ENCODE measurements at places on chromosomes 1 and 21.
A peak's percentile ranks its signal among the peaks of the same experiment; 100 is the strongest.

DNA sequence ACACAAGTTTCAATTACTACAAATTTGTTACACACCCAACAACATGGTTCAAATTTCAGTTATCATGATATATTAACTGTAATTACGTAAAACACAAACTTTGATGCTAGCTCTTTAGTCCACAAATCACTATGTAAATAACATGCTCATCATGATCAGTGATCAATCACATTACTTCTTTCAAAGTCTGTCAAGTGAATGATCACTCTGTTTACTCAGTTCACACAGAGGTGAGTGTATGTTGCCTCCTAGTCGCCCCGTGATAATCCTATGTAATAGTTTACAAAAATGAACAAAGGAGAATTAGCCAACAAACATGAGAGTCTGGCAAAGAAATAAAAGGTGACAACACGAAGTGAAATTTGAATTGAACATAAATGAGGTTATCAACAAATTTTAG, 14.3 kb downstream of the EDEM3 start:
- H3K4me1 ChIP-seq = peaks cover 7% of the 10 kb centered on the region
- no peak for ATAC-seq
- no peak overlapping the region for H3K4me3 ChIP-seq
- H3K27ac ChIP-seq = no peak overlapping the region
- H3K27me3 ChIP-seq = no peaks in the 10 kb centered on the region
- peaks cover 18% of the 10 kb centered on the region for H3K36me3 ChIP-seq

- H3K36me3 ChIP-seq = peaks cover 28% of the 10 kb centered on the region
- peak; percentile 70 for ATAC-seq
- peaks cover 7% of the 10 kb centered on the region for H3K4me1 ChIP-seq
- H3K27me3 ChIP-seq = no peaks in the 10 kb centered on the region
- no peak overlapping the region for H3K4me3 ChIP-seq
These were observed 21.6 kb upstream of the TRAF5 start for GRCh38 chr1:211305044-211305443.

- no peak for ATAC-seq
- H3K36me3 ChIP-seq = no peaks in the 10 kb centered on the region
- no peak overlapping the region for H3K27ac ChIP-seq
- H3K4me3 ChIP-seq = no peak overlapping the region
These were observed 420.3 kb downstream of the NPHP4 start for GRCh38 chr1:5571861-5572401.

DNA sequence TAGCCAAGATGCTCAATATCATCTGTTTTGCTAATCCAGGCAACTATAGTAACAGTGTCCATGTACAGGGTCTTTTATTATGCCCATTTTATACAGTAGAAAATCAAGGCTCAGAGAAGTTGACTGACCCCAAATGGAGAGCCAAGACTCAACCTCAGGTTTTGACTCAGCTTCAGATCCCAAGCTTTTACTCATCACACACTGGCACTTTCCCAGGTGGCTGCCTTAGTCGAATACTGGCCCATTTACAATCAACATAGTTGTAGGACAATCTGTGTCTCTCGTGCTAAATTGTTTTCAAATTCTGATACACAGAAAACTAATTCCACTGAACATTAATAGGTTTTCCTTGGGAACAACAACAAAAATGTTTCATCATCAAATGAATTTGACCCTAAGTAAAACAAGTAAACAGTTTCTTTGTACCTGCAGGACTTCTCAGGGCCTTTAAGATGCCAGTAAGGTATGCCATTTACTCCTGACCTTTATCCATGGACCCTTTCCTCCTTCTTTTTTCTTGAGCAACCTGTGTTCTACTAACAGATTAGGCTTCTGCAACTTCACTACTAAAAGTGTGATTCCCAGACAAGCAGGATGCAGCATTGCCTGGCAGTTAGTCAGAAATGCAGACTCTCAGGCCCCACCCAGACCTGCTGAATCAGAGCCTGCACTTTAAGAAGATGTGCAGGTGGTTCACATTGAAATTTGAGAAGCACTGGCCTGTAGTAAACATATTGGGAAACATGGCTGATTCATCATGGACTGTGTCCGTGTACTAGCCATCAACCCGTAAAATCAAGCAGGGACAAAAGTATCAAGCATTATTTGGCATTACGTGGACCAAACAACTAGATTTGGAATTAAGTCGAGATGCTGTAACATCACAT, 128.8 kb downstream of the RRAGC start:
- ATAC-seq = no peak
- H3K27me3 ChIP-seq = peaks cover 49% of the 10 kb centered on the region
- no peaks in the 10 kb centered on the region for H3K36me3 ChIP-seq
- no peaks in the 10 kb centered on the region for H3K4me1 ChIP-seq
- H3K27ac ChIP-seq = no peak overlapping the region

DNA sequence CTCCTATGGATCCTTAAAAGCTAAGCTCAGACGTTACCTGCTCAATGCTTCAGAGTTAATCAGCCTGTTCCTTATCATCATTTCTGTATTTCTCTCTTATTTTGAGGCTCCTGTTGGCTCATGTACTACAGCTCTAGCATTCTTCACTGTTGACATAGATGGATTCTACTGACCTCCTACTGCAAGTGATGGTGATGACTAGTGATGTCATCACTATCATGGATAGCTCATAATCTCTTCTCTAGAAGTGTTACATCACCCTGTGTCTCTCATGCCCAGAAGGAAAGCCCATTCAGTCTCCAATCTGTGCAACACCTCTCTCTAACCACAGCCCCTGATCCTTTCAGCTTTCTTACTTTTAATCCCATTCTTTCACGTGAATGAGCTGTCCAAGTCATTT, 168.2 kb upstream of the DPT start:
- peaks cover 12% of the 10 kb centered on the region for H3K27me3 ChIP-seq
- no peak overlapping the region for H3K27ac ChIP-seq
- no peak for ATAC-seq
- H3K4me3 ChIP-seq = no peak overlapping the region
- no peaks in the 10 kb centered on the region for H3K36me3 ChIP-seq

- H3K4me1 ChIP-seq = peaks cover 59% of the 10 kb centered on the region
- peak within 1 kb of the TSS; percentile 85 for H3K4me3 ChIP-seq
- peak; percentile 81 for ATAC-seq
- H3K36me3 ChIP-seq = no peaks in the 10 kb centered on the region
These were observed at the start of gene COL9A2 for GRCh38 chr1:40316595-40317393. Gene COL9A2, minus strand, starts transcription at chr1:40317286. Its CDS starts 89 bp downstream, at chr1:40317197.

- no peak for ATAC-seq
- no peak overlapping the region for H3K27ac ChIP-seq
- no peak overlapping the region for H3K4me3 ChIP-seq
- peaks cover 6% of the 10 kb centered on the region for H3K4me1 ChIP-seq
- peaks cover 39% of the 10 kb centered on the region for H3K36me3 ChIP-seq
- H3K27me3 ChIP-seq = no peaks in the 10 kb centered on the region
These were observed 35.8 kb downstream of the CELF3 start for GRCh38 chr1:151680826-151681225.

DNA sequence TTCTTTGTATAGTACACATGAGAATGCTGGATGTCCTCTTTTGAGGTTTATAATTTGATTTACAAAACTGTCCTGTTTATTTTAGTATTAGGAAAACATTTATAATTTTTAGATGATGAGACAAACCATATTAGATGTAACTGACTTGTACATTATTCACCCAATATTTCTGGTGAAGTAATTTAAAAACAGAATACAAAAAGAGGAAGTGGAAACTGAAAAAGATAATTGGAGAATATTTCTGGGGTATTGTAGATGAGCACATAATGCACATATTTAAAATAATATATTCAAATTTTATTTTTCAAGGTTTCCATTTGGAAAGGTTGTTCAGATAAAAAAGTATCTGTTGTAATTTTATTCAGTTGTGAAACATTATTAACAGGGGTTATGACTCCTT, 40.7 kb downstream of the XPR1 start:
- no peaks in the 10 kb centered on the region for H3K27me3 ChIP-seq
- H3K4me1 ChIP-seq = peaks cover 8% of the 10 kb centered on the region
- H3K27ac ChIP-seq = no peak overlapping the region
- no peak overlapping the region for H3K4me3 ChIP-seq
- peaks cover 34% of the 10 kb centered on the region for H3K36me3 ChIP-seq

DNA sequence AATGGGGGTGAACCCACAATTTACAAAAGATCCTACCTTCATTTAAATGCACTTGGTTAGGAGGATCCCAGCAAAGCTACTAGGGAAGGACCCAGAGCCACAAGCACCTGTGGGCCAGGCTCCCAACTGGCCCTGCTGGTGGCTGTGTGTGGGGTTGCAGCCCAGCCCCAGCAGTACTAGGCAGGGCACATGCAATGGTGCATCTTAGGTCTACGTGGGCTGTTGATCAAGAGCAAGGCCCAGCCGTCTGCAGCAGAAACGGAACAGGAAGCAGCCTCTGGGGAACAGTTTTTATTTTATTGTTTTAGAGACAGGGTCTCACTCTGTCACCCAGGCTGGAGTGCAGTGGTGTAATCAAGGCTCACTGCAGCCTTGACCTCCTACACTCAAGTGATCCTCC, 134.1 kb upstream of the RAB4A start:
- peaks cover 14% of the 10 kb centered on the region for H3K27me3 ChIP-seq
- no peak overlapping the region for H3K27ac ChIP-seq
- peaks cover 25% of the 10 kb centered on the region for H3K4me1 ChIP-seq
- peak; percentile 52 for ATAC-seq
- no peak overlapping the region for H3K4me3 ChIP-seq

DNA sequence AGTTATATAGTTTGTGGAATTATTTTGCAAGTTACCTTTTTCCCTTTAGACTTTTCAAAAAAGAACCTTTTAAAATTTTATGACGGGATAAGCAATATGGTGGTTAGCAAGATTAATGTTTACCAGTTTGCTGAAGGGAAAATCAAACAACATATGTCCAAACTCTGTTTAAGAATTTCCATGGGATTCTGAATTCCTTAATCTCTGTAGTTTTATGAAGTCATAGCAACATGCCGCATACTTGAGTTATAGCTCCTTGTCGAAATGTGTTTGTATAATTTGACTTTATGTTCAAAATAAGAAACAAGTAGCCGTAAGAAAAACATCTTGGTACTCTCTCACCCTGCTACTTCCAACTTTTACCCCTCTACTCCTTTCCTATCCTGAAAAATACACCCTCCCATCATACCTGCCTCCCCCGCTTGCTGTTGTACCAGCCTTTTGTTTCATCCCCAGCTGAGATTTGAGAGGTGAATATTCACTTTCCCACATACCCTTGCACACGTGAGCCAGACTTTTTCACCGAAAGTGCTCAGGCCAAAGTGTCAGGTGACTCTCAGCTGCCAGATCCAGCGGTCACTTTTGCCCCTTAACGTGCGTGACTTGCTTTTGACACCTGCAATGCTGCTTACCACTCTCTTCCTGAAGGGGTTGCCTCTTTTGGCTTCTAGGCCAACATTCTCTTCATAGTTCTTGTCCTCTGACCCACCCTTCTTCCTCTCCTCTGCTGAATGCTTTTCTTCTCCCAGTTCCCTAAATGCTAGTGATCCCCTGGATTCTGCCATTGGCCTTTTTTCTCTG, 83.5 kb upstream of the ZNF326 start:
- no peak overlapping the region for H3K4me3 ChIP-seq
- no peak overlapping the region for H3K27ac ChIP-seq
- peaks cover 29% of the 10 kb centered on the region for H3K36me3 ChIP-seq
- H3K4me1 ChIP-seq = peaks cover 44% of the 10 kb centered on the region
- no peaks in the 10 kb centered on the region for H3K27me3 ChIP-seq
- ATAC-seq = no peak

- peaks cover 18% of the 10 kb centered on the region for H3K36me3 ChIP-seq
These were observed 2.7 kb downstream of the MEF2D start for GRCh38 chr1:156497743-156498431.

DNA sequence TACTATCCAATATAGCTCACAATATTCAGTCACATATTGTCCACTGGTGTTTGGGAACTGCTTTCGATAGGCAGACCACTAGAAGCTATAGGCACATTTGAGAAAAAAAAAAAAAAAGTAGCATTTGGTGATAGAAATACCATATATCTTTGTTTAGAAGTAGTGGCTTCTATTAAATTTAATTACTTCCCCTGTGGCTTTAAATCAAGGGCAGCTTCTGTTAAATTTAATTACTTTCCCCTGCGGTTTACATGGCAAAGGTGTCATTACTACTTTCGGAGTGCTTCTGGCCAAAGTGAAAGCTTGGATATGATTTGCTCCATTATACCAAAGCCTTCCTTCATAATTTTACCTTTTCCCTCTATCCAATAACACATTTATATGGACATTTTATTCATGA, 229.9 kb downstream of the TTLL7 start:
- ATAC-seq = no peak
- no peak overlapping the region for H3K4me3 ChIP-seq
- H3K27me3 ChIP-seq = no peaks in the 10 kb centered on the region

DNA sequence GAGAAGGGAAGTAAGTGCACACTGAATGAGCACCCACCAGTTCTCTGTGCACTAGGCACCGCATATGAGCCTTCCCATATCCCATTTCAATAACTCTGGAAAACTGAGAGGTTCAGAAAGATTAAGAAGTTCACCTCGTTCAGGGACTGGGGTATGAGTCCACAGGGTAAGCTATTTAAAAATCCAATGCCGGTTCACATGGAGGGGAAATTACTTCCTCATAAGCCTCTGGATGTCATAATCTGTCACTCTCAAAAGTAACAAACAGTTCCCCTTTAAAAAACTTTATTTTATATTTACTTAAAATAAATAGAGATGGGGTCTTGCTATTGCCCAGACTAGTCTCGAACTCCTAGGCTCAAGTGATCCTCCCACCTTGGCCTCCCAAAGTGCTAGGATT, 1.9 kb downstream of the OR2B11 start:
- no peak for ATAC-seq
- no peak overlapping the region for H3K27ac ChIP-seq
- no peaks in the 10 kb centered on the region for H3K36me3 ChIP-seq
- no peak overlapping the region for H3K4me3 ChIP-seq
- H3K4me1 ChIP-seq = peaks cover 1% of the 10 kb centered on the region

- H3K27me3 ChIP-seq = no peaks in the 10 kb centered on the region
- H3K4me3 ChIP-seq = peak overlapping the region; percentile 95
- H3K4me1 ChIP-seq = peaks cover 42% of the 10 kb centered on the region
- H3K36me3 ChIP-seq = peaks cover 47% of the 10 kb centered on the region
- no peak overlapping the region for H3K27ac ChIP-seq
- no peak for ATAC-seq
These were observed 306 bp upstream of the SH3D21 start for GRCh38 chr1:36305915-36306209.

GRCh38 chr1:176187001-176187400, 20.1 kb downstream of the COP1 start:
- no peak overlapping the region for H3K27ac ChIP-seq
- ATAC-seq = no peak
- peaks cover 58% of the 10 kb centered on the region for H3K4me1 ChIP-seq
- peaks cover 19% of the 10 kb centered on the region for H3K36me3 ChIP-seq

Data from stimulated activated memory B cell treated with anti-CD40 and anti-IgM and Interleukin-4, amounts not matched to agents 10 μg/mL and 1 μg/mL and 100 μg/mL, for 72 hours (primary cell).